NCI-H2029 (cell line): ENCODE measurements at places on chromosomes 2 and 18.

DNA sequence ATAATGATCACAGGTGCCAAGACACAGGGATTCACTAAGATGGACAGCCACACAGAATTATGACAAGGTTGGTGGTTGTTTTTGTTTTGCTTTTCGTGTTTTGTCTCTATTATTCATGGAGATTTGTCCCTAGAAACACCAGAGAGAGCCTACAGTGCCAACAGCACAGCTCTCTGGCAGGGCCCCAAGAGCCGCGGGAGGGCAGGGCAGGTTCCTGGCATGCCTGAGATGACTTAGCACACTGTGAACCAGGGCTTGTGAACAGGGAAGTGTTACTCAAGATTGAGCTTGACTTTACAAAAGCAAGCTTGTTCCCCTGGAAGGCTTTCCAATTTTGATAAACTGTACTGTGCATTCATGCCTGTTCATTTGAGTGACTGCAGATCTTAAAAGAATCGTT lies 437.4 kb upstream of the SALL3 start:
- no peak for DNase-seq

- no peak for DNase-seq
Measured at GRCh38 chr2:64565949-64566710, 42.0 kb downstream of the AFTPH start.

DNA sequence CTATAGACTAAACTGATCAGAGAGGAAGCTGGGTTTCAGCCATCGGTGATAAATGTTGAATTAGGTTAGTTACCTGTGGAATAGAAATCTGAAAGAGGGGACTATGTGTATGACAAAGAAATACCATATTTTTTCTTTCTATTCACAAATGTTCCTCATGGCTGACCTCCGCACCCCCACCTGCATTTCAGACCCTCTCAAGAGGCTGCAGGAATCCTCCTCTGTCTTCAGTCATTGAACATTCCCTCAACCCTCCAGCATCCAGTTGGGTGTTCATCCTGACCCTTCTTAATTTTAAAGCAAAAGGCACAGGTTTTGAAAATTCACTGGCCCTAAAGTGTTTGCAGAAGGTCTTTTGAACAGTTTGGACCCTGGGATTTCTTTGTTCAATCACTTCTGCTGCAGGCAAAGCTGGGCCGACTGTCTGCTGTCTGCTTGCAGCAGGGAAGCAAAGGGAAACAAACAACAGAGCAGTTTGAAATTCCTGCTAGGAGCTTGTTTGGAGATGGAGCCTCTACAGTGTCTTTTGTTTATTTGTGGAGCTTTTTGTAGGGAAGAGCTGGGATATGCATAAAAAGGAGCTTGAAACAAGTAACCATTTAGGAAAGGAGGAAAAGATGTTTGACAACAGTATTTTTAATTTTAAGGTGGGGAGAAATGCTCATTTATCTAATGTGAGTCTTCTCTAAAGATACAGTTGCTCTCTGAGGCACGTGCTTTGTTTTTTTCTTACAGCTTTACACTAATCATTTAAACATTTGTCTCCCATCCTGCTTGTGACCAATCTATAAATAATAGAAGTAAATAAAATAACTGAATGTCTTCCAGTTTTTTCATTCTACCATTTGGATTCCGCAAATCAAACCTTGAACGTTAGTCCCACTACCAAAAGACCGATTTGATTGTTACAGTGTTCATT lies 213.3 kb upstream of the MMADHC start:
- no peak for DNase-seq

GRCh38 chr2:100632759-100633158 lies 70.0 kb downstream of the PDCL3 start:
- DNase-seq: no peak

DNA sequence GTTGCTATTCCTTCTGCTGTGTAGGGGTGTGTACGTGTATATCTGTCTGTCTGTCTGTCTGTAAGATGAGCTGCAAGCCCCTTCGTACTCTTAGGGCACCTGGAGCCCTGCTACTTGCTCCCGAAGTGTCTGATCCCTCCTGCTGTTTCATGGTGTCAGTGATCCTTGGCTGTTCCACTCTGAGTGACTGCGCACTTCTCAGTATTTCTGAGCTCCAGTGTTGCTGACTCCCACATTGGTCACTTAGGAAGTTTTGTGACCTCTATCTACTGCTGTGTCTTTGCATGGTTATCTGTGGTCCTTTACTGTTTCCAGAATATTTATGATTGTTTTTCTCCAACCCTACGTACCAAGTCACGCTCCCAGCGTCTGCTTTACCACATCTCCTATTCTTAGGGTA lies 16.2 kb downstream of the SEMA4F start:
- no peak for DNase-seq

DNA sequence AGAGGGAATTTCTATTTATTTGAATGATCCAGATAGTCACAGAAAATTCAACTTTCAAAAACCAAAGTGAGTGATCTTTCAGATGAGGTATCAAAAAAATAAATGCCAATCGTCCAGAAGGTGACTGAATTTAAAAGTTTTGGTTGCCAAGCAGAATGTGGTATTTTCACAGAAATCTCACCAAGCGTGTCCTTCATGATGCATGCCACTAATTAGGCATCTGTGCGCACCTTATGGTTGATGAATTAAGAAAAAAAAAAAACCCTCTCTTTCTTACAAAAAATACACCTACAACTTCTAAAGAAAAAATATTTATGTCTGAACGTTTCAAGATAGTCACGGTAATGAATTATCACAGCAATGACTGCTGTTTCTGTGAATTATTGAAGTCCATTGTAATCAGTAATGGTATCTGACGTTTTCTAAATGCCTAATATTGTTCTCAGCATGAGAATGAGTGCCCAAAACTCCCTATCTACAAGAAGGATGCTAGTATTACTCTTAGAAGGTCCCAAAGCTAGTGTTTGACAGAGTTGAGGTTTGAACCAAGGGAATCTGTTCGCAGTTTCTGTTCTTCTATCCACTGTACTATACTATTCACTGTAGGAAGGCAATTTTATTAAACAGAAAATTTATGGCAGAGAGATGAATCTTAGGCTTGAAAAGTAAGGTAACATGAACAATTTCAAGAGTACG lies 219.6 kb upstream of the NETO1 start:
- DNase-seq: no peak

GRCh38 chr2:142571934-142572333 lies 305.5 kb upstream of the KYNU start:
- DNase-seq: no peak

GRCh38 chr2:83016343-83017110 lies 1442.6 kb downstream of the SUCLG1 start:
- DNase-seq: no peak

DNA sequence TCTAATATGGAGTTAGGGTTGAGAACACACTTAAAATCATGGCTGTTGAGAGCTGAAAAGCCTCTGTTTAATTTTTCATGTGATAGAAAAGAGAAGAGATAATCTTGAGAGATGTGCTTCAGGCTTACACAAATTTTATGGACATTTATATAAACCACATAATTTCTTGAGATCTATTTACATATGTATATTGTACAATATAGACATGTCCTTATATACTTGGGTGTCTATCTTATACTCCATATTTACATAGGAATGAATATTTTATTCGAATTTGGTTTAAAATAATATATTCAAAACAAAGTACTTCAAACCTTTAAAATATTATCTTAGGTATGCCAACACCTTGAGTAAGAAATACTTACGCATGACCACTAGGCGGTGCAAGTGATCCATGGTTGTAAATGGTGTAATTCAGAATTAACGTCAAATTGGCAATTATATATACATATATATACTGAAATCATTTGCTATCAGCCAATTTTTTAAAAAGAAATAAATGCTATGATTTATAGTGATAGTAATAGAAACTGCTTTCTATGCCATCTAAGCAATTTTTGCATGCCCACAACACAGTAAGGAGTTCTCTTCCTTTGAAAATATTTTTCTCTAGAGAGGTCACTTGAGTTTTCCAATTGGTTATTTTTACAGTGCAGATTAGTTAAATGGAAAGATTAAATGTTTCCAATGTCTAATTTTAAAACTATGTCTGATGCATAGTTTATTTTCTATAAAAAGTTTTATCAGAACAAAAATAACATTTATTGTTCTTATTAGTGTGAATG lies 37.6 kb upstream of the SPAG16 start:
- DNase-seq: peak; percentile 32

GRCh38 chr2:163462993-163463392 lies 272.8 kb downstream of the FIGN start:
- DNase-seq: no peak

DNA sequence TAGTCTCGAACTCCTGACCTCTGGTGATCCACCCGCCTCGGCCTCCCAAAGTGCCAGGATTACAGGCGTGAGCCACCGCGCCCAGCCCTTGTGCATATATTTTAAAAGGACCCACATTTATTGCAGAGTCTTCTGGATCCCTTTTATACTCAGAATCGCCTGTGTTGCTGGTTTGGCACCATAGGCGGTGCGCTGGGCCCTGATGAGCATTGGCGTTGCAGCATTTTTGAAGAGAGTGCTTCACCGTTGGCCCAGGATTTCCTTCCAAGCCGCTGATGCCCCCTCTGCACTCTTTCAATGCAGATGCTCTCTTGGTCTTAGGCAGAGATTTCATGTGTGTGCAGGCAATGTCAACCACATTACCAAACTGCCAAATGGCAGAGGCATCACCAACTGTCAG lies 13.5 kb upstream of the TFCP2L1 start:
- DNase-seq: no peak

DNA sequence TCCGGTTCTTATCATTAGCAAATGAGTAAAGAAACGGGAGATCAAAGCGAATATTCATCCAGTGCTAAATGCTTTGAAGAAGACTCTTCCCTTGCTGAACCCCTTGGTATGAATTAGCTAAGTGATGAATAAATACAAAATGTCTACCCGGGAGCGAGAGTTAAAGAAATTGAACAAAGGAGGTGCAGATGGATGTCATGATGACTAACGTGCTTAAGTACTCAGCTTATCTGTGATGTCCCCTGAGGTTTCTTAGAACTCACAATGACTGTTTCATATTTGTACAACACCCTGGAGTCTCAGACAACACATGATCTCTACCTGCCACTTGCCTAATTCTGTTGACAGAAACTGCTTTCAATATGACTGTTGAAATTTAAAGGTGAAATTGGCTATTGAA lies 148.5 kb downstream of the TMEM200C start:
- no peak for DNase-seq

- DNase-seq: no peak
Measured at GRCh38 chr2:65320042-65320725, 92.6 kb downstream of the ACTR2 start.

GRCh38 chr18:32446780-32447179 lies 23.9 kb downstream of the GAREM1 start:
- no peak for DNase-seq

DNA sequence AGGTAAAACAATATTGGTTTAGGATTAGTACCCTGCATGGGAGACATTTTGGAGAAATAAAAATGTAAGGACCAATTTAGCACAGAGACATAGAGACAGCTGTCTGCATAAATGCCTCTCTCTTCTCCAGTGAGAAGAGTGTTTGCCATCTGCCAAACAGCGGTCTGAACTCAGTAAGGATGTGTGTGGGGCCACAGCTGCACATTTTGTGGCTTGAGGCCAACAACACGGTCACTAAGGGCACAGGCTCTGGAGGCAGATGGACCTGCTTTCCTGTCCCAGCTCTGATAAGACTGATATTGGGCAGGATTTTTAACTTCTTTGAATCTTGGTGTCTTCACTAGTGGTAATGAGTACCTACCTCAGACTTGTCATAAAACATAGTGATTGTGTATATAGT lies 10.2 kb downstream of the ZBTB14 start:
- peak; percentile 74 for DNase-seq

DNA sequence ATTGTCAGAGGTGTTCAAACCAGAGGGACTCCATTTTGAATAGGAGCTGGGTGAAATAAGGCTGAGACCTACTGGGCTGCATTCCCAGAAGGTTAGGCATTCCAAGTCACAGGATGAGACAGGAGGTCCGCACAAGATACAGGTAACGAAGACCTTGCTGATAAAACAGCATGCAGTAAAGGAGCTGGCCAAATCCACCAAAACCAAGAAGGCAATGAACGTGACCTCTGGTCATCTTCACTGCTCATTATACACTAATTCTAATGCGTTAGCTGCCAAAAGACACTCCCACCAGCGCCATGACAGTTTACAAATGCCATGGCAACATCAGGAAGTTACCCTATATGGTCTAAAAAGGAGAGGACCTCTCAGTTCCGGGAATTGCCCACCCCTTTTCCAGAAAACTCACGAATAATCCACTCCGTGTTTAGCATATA lies 10.6 kb downstream of the SH3YL1 start:
- DNase-seq: no peak

DNA sequence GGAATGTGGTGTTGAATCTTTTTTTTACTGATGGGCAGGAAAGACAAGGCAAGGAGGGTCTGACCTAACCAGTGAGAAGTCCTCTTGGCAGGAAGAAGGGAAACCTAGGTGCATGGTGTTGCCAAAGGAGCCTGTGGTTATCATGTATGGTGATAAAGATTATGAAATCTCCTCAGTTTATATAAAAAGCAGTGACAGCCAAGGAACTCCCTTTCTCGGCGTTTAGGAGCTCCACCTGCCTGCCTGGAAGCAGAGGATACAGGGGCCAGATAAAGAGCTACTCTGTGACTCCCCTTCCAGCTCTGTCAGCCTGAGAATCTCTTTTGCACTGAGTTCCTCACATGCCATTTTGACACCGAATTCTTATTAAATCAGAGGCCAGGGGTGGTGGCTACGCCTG lies 26.1 kb downstream of the COLEC12 start:
- no peak for DNase-seq

DNA sequence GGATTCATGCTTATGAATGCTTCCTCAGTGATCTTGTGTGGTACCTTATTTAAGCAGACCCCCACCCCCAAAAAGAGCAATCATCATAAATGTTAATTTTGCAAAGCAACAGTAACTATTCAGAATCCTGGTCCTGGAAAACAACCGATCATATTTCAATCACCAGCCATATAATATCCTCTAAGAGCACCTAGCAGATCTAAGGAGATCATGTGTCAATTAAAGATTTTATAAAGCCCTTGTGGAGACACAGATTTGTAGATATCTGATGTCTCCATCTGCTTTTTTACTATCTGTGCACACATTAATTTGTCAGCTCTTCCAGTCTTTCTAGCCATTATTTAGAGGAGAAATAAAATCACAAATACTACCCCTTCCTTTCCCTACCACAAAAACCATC lies 423.7 kb downstream of the TGIF1 start:
- DNase-seq: no peak

DNA sequence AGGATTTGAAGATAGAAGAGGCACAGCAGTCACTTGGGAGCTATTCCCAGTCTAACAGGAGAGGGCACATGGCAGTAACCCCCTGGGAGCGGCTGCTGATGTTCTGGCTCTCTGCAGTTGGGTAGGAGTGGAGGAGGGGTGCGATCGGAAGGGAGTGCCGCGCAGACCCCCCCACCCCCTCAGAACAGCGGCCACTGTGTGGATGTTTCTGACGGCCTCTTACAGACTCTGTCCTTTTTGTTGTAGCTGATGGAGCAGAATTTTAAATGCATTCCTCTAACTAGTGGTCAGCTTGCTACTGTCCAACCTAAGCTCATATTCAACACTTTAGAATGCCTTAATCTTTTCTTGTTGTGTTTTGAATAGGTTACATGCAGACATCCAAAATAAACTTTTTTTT lies 127.9 kb downstream of the AGAP1 start:
- no peak for DNase-seq

GRCh38 chr2:180405520-180405919 lies 398.4 kb upstream of the CWC22 start:
- no peak for DNase-seq

- DNase-seq: no peak
Measured at GRCh38 chr2:20035955-20036666, 15.3 kb downstream of the LAPTM4A start.

GRCh38 chr2:190695739-190696138 lies 46.9 kb downstream of the NAB1 start:
- DNase-seq: no peak

- DNase-seq: no peak
Measured at GRCh38 chr2:6770006-6770405, 95.7 kb downstream of the CMPK2 start.
